ENCODE measurements at places on chromosomes 7 and 10. TPM values are rescaled to one million over a fixed set of nuclear protein-coding genes. Genes with fewer than 3 reads are reported as not detected.

DNA sequence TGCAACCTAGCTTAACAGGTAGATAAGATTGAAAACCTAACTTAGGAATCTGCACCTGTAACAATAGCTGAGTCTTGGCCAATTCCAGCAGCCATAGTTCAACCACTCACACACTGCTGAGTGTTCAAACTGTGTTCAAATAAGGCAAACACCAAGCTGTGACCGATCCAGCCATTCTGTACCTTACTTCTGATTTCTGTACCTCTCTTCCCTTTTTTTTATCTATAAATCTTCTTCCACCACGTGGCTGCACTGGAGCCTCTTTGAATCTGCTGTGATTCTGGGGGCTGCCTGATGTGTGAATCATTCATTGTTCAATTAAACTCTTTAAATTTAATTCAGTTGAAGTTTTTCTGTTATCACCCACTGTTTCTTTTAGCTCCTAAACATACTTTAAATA lies 15.7 kb upstream of the FOXL3 start:
- no peak for DNase-seq

Gene NODAL
- not detected for total RNA-seq

DNA sequence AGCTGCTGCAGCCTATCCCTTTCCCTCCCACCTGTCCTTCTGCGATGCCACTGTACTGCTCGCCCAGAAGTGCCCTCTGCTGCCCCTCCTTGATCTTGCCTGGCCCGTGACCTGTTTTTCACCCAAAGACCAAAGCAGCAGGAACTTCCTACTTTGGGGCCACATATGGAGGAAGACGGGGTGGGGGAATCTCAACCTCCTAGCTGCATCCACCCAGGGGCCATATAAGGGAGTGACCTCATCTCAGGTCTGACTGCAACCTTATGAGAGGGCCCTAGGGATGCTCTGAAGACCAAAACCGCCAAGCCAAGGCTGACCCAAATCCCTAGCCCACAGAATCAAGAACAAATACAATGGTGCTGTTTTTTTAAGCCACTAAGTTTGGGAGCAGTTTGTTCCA lies 15.7 kb downstream of the PRKCQ start:
- no peak for DNase-seq

Gene PRTFDC1
- 11.4 TPM for total RNA-seq

Gene PNLIPRP1
- not detected for total RNA-seq

DNA sequence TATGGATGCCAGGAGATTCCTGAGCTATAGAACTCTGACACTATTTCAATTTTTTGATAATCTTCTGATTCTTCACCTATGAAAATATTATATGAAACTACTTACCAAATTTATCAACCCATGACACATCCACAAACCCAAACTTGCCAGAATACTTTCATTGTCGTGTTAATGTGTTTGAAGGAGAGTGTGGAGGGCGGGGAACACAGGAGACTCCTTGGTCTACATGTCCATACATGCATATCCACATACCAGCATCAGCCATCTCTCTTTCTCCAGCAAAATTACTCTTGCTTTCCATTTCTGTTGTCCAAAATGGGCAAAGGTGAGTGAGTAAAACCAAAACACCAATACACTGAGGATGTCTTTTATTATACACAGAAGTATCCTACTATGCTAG lies 23.5 kb upstream of the BPGM start:
- DNase-seq, result no peak

DNA sequence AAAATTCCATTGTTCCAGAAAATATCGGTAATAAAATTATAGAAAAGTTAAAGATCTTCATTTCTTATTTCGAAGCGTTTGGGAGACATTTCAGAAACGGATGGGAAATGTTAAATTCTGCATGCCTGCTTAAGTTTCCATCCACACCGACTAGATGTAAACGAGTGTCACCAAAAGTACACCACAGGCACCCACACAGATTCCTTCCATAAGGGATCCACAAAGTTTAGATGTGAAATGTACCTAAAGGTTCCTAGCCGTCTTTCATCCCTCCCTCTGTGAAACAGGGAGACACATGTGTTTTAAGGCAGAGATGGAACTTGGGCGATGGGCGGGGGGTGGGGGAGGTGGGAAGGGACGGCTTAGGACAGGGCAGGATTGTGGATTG lies 621 bp upstream of the CAV1 start:
- DNase-seq, result no peak

DNA sequence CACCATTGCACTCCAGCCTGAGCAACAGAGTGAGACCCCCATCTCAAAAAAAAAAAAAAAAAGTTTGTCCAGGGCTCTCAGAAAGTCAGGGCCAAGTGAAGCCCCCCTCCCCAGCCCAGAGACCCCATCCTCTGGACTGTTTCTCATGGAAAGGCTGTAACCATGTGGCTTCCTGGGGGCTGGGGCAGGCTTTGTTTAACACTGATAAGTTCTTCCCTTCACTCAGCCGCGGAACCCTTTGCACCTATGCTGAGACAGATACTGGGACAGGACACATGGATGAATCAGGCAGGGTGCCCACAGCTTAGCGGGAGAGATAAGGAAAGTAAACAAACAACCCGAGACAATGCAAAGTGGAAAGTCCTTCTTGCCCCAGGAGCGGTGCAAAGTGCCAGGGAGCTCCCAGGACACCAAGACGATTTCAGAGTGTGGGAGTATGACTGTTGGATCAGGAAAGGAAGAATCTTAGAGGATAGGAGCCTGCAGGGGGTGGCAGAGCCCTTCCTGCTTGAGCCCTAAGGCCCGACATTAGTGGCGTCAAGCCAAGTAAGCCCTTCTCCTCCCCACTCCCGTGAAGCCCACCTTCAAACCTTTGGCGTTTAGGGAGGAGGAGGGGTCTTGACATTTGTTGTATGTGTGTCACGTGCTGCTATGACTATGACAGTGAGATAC lies 11.6 kb downstream of the MLXIPL start:
- DNase-seq, result peak; percentile 41

Gene VTI1A
- 27.2 TPM for total RNA-seq

GRCh38 chr10:123272171-123272570 lies 118.0 kb downstream of the BUB3 start:
- DNase-seq, result peak; percentile 16

- DNase-seq, result no peak
Observed at GRCh38 chr10:62025134-62025794, 123.8 kb downstream of the ARID5B start.

- DNase-seq, result no peak
Observed at GRCh38 chr10:43419997-43420368, 11.0 kb upstream of the HNRNPF start.

Gene CLDN12
- 35.6 TPM for total RNA-seq

DNA sequence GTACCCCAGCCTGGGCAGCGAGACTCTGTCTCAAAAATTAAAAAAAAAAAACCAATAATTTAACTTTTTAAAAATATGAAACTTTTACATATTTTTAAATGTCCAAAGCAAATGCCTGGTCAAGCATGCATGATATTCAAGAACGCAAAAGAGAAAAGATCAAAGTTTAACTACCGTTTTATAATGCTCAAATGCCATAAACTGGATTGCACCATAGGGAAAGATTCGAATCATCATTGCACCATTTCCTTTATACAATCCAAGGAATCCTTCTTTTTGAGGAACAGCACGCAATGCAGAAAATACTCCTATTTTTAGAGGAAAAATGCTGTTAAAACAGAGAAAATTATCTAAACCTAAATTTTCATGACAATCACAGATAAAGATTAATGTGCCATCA lies 20.9 kb downstream of the SLC25A16 start:
- DNase-seq, result peak; percentile 26

DNA sequence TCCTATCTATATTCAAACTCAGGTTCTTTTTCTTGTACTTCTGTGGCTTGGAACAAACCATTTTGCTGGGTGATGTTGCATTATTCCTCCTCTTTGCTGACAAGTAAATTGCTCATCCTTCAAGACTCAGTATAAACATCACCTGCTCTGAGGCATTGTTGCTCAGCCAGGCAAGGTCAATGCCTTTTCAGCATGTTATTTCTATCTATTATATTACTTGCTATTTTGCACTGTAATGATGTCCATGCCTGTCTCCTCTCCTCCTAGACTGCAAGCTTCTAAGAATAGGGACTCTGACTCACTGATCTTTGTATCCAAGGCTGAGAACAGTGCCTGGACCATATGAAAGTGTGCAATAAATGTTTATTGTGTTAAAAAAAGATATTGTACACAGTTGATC lies 293.8 kb downstream of the RNLS start:
- peak; percentile 47 for DNase-seq

GRCh38 chr10:46308113-46308415 lies 21.3 kb downstream of the ANTXRL start:
- no peak for DNase-seq

DNA sequence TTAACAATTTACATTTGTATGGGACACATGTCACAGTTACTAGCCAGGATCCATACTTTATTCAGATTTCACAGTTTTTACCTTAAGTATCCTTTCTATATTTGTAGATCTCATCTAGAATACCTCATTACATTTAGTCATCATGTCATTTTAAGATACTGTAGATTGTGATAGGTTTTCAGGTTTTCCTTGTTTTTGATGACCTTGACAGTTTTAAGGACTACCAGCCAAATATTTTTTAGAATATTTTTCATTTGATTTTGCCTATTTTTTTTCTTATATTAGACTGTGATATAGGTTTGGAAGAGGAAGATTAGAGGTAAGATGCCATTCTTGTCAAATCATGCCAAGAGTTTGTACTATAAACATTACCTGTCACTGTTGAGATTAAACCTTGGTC lies 460.3 kb downstream of the ANKRD7 start:
- DNase-seq, result no peak

Gene ZNF425
- total RNA-seq, result 3.8 TPM

Gene GRM3
- not detected for total RNA-seq

DNA sequence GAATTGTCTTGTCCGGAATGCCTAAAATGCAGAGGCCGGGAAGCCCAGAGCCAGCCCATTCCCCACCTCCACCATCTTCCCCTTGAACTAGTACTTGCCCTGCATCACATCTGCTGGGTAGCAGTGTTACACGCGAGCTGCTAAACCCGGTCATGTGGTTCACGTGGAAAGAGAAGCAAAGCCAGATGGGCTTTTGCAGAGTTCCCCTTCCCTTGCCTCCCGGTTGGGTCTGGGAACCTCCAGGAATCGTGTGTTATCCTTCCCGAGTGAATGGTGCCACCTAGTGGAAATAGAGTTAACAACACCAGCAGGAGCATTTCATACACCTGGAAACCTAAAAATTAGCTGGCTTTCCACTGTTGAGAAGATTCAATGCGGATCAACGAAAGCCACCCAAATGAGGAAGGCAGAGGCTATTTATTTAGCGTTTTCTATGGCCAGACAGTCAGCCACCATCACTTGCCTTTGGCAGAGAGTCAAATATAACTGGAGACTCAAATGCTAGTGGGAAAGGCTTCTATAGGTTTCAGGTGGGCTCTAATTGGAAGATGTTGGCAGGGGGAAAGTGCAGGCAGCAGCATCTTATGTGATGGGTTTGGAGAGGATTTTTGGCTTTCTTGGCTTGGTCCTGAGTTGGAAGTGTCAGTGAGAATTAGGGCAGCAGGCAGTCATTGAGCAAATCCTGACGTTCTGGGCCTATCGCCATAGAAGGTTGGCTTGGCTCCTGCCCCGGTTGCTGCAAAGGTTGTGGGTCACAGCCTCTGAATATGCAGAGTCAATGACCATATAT lies 12.9 kb upstream of the DENND2A start:
- peak; percentile 82 for DNase-seq

DNA sequence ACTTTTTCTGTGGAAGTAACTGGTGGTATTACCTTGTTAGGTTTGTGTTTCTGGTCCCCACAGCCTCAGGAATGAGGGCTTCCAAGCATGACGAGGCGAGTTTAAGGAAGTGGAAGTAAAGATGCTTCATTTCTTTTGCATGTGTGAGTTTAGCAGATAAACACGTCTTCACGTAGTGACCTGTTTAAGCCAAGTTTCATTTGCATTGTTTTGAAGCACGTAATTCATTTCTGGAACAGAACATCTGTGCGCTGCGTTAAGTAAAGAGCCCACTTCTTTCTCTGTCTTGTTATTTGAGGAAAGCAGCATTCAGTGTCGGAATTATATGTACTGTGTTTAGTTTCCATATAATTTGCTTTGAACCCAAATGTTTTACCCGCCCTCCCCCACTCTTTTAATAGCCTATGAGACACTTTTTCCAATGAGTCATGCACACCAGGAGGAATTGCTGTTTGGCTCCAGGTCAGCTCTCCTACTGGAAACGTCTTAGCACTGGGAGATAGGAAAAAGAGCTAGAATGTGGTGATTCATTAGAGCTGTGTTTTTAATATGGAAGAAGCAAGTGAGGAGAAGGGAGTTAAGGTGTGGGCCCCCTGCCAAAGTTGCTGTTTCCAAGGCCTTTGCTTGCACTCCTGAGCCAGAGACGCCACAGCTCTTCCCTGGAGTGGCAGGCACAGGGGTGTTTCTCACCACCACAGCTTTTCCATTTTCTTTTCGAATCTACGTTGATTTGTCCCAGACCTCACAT lies 36.7 kb downstream of the BTBD16 start:
- DNase-seq, result peak; percentile 99

GRCh38 chr7:57868771-57869483 lies 418.9 kb downstream of the ZNF716 start:
- peak; percentile 52 for DNase-seq

Gene KCNIP2
- total RNA-seq, result not detected

Gene GIMAP4
- total RNA-seq, result not detected

GRCh38 chr10:78972160-78972946 lies 96.4 kb upstream of the ZMIZ1 start:
- peak; percentile 94 for DNase-seq

GRCh38 chr7:130655286-130655685 lies 13.3 kb downstream of the COPG2 start:
- DNase-seq, result no peak

DNA sequence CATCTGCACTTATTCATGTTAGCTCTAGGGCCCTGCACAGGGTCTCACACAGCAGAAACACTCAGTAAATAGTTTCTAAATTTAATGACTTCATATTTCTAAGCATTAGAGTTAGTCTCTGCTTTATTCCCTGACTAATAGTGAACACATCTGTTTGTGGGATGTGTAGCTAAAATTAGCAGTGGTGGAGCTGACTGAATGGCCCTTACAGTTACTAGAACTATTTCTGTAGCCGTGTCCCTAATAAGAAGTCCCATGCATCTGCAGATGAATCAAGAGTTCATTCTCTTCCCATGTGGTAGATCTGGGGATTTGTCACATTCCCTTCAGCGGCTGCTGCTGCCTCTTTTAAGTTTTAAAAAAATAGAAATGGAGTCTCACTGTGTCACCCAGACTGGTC lies 11.7 kb downstream of the MAP3K8 start:
- peak; percentile 95 for DNase-seq

DNA sequence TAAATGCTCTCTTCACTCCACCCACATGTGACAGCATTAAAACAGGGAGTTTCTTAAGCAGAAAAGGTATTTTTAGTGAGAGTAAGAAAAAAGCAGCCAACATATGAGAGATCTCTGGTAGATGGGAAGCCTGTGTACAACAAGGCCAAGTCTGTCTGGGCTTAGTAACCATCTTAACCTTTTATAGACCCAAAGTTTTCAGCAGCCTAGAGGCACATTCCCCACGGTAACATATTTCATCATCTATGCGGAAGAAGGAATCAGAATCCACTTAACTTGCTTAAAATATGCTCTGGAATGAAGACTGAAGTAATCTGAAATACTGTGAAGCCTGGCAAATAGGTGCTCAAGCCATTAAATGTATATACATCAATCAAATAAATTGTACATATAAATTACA lies 127.8 kb downstream of the RAPGEF5 start:
- DNase-seq, result peak; percentile 3

GRCh38 chr7:81180573-81180972 lies 261.7 kb upstream of the SEMA3C start:
- no peak for DNase-seq
